ENCODE measurements at places on chromosomes 4 and X.

- DNase-seq, result no peak
These were observed 7.8 kb upstream of the HAUS3 start for GRCh38 chr4:2249526-2250356.

GRCh38 chr4:81826817-81827424 is 355.2 kb upstream of the RASGEF1B start:
- DNase-seq, result no peak

- no peak for DNase-seq
These were observed 9.2 kb upstream of the GABRA4 start for GRCh38 chr4:47002580-47002979.

DNA sequence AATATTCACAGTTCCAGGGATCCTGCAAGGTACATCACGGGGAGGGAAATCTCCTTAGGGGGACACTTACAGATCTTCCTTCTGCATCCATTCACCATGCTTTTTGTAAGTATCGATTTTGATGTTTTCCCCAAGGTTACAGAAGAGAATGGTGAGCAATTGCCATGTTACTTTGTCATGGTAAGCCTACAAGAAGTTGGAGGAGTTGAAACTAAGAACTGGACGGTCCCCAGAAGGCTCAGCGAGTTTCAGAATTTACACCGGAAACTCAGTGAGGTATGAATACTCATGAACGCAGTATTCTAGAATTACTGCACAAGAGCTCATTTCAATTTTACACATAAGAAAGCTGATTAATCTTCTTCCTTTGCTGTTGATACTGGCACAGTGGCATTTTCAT is 53.9 kb downstream of the LRP2BP start:
- DNase-seq, result no peak

- no peak for DNase-seq
These were observed 1.3 kb downstream of the WDR1 start for GRCh38 chr4:10115271-10115796.

All from right hindlimb (tissue), 1 donor.